ENCODE measurements at places on chromosomes 4 and X.

DNA sequence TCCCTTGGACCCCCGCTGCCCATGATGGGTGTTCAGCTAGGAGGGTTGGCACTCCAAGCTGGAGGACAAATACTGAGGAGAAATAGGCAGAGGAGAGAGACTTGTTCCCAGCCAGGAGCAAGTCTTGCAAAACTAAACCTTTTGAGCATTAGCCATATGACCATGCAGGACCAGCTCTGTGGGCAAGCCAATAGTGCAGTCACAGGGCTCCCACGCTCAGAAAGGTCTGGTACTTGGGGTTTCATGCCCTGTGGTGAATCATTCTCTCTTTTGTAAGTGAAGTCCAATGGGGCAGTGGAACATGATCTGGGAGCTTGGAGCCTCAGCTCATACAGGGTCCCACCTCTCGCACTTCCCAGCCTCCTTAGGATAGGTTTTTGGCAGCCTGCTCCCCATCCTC, 300.9 kb downstream of the BCOR start:
- no peak for DNase-seq

- DNase-seq, result peak; percentile 47
These were observed 4.3 kb upstream of the TLR6 start for GRCh38 chr4:38860788-38861424.

DNA sequence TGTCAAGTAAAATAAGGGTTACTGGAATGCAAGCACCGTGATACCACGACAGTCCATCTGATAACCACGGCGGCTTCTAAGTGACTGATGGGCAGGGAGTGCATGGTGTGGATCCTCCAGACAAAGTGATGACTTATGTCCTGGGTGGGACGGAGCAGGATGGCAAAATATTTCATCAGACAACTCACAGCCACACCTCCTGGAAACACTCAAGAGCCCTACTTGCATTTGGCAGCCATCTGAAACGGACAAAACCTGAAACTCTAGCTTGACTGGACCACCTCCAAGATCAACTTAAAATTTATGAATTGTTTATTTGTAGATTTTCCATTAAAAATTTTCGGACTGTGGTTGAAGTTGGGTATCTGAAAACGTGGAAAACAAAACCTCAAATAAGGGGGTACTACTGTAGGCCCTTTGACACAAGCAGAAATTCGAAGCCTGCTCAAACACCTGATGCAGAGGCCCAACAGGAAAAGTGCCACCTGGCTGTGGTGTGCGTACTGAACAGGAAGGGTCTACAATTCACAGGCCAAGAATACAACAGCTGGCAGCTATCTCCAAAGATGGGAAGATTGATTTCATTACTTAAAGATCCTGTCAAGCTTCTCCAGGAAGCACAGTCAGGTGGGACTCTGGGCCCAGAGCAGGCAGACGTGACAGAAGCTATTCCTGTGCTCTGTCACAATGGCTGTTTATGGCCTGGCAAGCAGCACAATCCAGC, 26.0 kb downstream of the LRIT3 start:
- DNase-seq, result no peak

- no peak for DNase-seq
These were observed 295.4 kb upstream of the KLF3 start for GRCh38 chr4:38368613-38369012.

DNA sequence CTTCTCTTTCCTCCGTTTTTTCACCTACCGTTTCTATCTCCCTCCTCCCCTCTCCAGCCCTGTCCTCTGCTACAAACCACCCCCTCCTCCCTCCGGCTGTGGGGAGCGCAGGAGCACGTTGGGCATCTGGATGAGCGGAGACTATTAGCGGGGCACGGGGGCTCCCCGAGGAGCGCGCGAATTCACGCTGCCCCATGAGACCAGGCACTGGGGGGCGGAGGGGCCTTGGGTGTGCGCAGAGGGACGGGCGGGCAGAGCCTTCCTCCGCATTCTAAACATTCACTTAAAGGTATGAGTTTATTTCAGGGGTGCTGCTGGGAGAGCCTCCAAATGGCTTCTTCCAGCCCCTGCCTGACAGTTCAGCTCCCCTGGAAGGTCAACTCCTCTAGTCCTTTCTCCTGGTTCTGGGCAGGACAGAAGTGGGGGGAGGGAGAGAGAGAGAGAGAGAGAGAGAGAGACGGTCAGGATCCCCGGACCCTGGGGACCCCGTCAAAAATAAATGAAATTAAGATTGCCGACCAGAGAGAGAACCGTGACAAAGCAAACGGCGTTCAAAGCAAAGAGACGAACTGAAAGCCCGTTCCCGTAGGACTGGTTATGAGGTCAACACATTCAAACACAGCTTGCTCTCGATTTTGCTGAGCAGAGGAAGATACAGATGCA, 5.0 kb downstream of the SHOX start:
- no peak for DNase-seq

DNA sequence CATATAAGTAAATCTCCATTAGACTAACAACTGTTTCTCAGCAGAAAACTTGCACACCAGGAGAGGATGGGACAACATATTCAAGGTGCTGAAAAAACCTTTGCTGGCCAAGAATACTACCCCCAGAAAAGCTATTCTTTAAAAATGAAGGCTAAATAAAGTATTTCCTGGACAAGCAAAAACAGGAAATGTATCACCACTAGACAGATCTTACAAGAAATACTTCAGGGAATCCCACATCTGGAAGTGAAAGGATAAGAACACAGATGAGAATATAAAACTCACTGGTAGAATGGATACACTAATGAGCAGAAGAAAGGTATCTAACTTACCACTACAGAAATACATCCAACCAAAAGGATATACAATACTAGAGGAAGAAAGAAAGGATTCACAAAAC, 27.0 kb upstream of the ADH1C start:
- no peak for DNase-seq

- DNase-seq, result no peak
These were observed 33.0 kb upstream of the ANXA3 start for GRCh38 chr4:78518561-78518960.

DNA sequence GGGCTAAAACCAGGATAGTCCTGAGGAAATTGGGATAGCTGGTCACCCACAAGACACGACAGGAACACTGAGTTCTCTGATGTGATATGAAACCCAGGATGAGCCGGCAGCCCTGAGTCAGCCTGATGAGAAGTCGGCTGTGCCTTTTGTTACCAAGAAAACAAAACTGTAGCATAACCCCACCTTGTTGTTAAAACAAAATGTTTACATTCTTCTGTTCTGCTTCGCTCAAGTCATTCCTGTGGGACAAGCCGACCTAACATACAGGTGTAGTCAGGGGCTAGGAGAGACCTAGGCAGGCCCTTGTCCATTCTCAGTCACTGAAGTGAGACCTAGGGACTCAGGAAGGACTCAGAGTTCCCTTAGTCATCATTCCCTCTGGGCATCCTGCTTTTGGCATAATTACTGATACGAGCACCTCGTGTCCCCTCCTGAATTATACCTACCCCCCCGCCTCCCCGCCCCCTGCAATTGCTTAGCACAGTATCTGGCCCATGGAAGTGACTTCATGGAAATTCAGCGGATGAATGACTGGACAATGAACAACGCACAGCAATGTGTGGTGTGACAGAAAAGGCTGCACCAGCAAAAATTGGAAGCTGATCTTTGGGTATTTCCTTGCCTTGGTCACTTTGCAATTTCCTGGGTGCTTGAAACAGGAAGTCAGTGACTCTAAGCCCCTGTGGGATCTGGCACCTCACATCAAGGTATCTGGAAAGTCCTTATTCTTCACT, 31.9 kb upstream of the TLR2 start:
- no peak for DNase-seq

- DNase-seq, result no peak
These were observed 155.5 kb downstream of the DHX15 start for GRCh38 chr4:24428850-24429249.

- no peak for DNase-seq
These were observed 2.5 kb downstream of the BDH2 start for GRCh38 chr4:103097112-103097511.

DNA sequence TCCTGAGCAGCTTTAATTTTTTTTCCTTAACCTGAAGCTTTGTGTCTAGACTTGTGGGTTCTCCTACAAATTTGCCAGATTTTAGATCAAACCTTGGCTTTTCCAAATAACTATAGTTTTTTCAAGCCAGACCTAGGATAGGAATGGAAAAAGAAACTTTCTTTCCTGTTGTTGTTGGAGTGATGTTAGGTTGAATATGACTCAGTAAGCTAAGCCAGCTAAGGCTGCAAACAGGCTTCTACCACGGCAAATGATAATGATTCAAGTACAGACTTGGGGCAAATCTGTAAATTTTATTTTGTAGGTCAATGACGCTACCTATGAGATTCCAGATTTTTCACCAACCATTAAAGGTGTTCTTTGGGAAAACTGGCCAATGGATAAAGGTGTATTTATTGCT, 45.6 kb downstream of the WDR19 start:
- DNase-seq, result no peak

- DNase-seq, result no peak
These were observed 403.2 kb downstream of the KLHL13 start for GRCh38 chrX:117713411-117713810.

DNA sequence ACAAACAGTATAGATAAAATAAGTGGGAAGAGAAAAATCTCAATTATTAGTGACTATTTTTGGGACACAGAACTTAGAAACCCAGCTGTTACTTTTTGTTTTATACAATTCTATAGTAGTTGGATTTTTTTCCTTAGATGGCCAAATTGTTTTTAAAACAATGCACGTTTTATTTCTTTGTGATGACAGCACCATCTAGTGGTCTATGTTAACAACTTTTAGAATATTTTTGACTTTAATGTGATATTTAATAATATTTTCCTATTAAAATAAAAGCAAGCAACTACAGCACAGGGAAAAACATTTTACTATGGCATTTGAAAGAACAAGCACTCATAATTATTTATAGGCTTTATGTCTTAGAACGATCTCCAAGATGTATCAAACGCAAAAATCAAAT, 5.6 kb upstream of the SMIM31 start:
- no peak for DNase-seq

- no peak for DNase-seq
These were observed 756.1 kb downstream of the SH3BGRL start for GRCh38 chrX:81957900-81958545.

DNA sequence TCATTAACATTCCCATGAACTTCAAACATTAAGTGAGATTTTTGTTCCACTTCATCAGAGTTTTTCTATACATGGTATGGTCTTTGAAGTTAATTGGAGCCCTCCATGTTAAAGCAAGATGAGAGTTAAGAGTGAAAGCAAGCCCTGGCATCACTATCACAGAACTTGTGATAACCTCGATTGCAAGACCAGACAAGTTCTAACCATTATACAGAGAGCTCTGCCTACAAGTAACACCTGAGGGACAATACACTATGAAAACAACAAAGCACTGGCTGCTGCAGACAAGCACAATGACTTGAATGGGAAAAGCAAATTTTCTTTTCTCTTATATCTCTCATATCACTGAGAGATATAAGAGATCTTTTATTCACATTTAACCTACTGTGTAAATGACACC, 126.6 kb upstream of the GYPA start:
- DNase-seq, result no peak

GRCh38 chrX:24838629-24839028, 144.9 kb downstream of the POLA1 start:
- no peak for DNase-seq

- DNase-seq, result no peak
These were observed 629.1 kb upstream of the ATOH1 start for GRCh38 chr4:93199492-93199891.

- DNase-seq, result no peak
These were observed 77.9 kb downstream of the CXXC4 start for GRCh38 chr4:104416725-104417356.

DNA sequence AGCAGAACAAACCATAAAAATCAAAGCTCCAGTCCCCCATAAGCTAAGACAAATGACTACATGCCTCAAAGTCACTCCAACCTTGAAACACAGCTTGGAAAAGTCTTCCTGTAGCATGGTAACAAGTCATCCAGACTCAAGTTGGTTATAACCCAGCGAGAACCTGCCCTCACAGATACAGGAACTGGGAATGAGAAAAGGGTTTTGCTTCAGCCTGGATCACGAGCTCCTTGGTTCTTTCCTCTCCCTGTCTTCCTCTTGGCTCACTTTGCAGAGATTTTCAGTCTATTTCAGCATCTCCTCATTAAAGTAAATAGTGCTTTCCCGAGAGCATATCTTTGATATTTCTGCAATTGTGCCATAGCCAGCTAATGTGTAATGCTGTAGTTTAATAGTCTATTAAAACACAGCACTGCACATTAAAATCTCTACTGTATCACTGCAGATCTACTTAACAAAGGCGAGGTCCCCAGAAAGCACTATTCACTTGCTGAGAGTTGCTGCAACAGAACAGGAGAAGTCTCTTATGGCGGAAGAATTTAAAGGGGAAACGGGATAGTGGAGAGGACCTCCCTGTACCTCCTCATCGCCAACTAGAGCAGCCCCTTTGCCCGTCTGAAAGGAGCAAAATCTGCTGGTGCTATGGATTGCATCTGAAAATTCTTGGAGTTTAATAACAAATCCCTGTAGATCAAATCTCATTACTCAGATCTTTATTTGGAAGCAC, 249.3 kb upstream of the GATB start:
- DNase-seq, result no peak

GRCh38 chrX:20412871-20413486, 146.3 kb upstream of the RPS6KA3 start:
- peak; percentile 13 for DNase-seq

All from stimulated activated CD4-positive, alpha-beta T cell treated with anti-CD3 and anti-CD28 coated beads, Interleukin-4, amount 100 ng/mL, for 1 hour (primary cell).